AG08395 (cell line): ENCODE measurements at places on chromosomes 2 and 18.

GRCh38 chr2:18253686-18254197 lies 306.7 kb downstream of the RDH14 start:
- DNase-seq, result no peak

GRCh38 chr2:1487758-1488157 lies 74.5 kb downstream of the TPO start:
- no peak for DNase-seq

GRCh38 chr2:106975641-106976040 lies 89.7 kb upstream of the ST6GAL2 start:
- no peak for DNase-seq

- no peak for DNase-seq
Measured at GRCh38 chr2:3217646-3218045, 160.0 kb downstream of the EIPR1 start.

GRCh38 chr18:57965246-57965645 lies 78.8 kb upstream of the NEDD4L start:
- no peak for DNase-seq

GRCh38 chr2:43455731-43456642 lies 139.9 kb downstream of the THADA start:
- DNase-seq, result peak; percentile 14

GRCh38 chr2:236714080-236714479 lies 144.5 kb downstream of the ACKR3 start:
- DNase-seq, result no peak

DNA sequence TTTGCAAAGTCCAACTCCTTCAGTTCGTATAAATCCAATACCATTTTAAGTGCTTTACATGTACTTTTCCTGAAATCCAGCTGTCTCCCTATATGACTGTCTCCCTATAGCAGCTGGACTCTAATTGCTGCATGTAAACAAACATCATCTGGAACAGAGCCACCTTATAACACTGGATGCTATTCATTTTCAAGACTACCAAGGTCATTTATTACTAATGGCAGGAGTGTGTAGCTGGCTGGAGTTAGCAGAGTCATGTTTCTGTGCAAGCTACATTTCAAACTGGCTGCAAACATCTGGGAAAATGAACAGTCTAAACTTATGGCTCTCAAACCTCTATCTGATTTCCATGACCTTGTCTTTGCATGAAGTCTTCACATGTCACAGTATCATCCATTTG lies 575.2 kb downstream of the PIK3C3 start:
- DNase-seq, result no peak

- DNase-seq, result no peak
Measured at GRCh38 chr2:173393636-173394035, 39.0 kb downstream of the CDCA7 start.

- DNase-seq, result no peak
Measured at GRCh38 chr2:239002591-239002953, 154.7 kb downstream of the TWIST2 start.

DNA sequence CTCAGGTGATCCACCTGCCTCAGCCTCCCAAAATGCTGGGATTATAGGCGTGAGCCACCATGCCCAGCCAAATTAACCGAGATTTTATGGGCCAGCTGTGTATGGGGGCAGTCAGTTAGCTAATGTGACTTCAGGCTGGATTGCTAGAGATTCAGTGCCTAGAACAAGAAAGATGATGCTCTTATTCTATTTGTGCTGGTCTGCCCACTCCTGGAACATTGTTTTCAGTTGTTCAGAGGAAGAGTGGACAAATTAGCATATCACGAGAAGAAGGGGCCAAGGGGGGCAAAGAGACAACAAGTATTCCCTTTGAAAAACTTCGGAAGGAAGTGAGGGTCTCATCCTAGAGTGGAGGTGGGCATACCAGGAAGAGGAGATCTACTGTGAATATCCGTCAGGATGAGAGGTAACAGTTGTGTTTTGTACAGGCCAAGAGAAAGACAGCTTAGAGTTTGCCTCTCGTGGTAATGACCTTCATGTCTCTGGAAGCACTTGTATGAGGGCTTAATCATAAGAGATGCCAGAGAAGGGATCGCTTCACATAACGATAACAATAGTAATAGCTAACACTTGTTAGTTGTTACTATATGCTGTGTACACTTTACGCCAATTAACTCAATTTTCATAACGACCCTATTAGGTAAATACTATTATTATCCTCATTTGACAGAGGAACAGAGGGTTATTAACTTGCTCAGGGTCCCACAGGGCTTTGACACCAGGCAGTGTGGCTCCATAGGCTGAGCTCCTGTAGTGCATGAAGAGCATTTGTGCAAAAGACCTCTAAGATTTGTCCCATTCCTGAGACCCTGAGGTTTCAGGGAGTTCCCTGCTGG lies 138.3 kb downstream of the DDX1 start:
- no peak for DNase-seq

DNA sequence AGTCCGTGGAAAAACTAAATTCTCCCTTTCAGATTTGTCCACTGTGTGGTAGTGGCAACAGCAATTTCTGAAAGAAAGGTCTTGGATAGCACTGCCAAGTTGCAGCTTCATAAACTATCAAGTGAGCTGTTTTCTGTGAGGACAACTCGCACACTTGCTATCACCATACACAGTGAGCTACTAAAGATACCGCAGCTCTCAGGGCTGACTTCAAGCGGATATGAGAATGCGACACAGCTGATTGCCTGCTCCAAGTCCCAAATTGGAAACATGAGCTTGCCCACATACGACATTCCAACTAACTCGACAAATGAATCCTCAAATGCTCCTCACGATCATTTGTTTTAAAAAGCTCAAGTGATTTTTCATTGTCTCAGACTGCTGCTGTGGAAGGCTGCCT lies 46.2 kb downstream of the E2F6 start:
- DNase-seq, result peak; percentile 50

- DNase-seq, result no peak
Measured at GRCh38 chr2:6454286-6454990, 411.3 kb downstream of the CMPK2 start.

DNA sequence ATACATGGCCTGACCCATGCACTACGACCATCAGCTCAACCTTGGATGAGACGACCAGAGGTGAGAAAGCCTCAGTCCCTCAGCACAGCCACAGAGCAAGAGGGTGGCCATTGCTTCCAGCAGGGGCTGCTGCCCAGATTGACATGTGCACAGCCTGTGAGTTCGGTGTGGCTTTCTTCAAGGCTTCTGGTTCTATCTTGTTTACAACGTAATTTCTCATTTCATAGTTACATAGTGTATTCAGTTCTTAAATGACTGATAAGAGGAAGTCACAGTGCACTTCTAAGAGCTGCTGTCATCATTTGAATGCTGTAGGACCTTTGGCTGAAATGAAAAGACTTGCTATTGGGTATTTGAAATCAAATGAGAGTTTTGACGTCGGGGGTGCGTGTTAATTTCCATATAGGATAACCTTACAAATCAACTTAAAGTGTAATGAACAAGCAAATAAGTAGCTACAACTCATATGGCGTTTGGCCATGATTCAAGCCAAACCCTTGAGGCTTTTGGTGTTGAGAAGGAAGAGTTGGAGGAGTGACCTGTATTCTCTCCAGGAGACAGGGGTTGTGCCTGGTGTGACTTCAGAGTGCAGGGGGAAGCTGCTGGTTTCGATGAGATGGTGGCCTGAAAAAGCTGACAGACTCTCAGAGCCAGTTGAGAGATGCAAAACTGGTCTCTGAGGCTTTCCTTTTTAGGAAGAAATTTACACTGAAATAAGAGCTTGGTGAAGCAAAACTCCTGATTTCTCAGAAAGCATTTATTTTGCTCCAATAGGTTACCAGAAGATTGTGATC lies 51.0 kb downstream of the TSHZ1 start:
- no peak for DNase-seq

GRCh38 chr2:70822843-70823242 lies 2.4 kb upstream of the CLEC4F start:
- no peak for DNase-seq

- DNase-seq, result peak; percentile 20
Measured at GRCh38 chr2:143451642-143452281, 322.5 kb downstream of the ARHGAP15 start.

DNA sequence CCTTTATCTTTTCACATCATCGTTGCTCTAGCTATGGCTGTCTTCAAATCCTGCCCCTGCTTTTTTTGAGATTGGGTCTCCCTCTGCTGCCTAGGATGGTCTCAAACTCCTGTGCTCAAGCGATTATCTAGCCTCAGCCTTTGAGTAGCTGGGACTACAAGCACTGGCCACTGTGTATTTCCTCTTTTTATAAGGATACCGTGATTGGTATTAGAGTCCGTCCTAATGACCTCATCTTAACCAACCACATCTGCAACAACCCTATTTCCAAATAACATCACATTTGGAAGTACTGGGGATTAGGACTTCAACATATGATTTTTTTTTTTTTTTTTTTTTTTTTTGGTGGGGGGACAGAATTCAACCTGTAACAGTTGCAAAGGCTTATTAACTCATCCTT lies 9.1 kb downstream of the RESP18 start:
- no peak for DNase-seq
